ENCODE measurements at places on chromosomes 7 and 10. TPM values are rescaled to one million over a fixed set of nuclear protein-coding genes. Genes with fewer than 3 reads are reported as not detected.
A peak's percentile ranks its signal among the peaks of the same experiment; 100 is the strongest.

- H3K27me3 ChIP-seq: no peaks in the 10 kb centered on the region
- no peaks in the 10 kb centered on the region for H3K36me3 ChIP-seq
- no peaks in the 10 kb centered on the region for H3K4me1 ChIP-seq
Measured at GRCh38 chr7:4406288-4407058, 275.6 kb upstream of the FOXK1 start.

DNA sequence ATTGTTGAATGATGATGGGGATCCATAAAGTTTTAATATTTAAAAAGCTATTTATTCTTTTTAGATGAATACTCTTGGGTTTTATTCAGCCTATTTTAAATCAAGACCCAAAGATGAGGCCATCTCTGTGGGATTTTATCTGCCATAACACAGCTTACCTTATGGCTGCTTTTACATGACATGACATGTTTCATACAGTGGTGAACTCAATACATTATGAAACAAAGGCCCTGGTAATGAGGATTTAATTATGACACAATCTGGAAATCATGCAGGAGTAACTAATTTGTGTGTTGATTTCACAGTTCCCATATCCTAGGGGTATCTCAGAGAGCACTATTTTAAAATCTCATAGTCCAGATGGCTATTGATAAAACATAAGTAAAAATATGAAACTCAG, 661.8 kb upstream of the FZD8 start:
- H3K4me1 ChIP-seq: no peaks in the 10 kb centered on the region
- no peaks in the 10 kb centered on the region for H3K27me3 ChIP-seq
- H3K36me3 ChIP-seq: no peaks in the 10 kb centered on the region
- H3K4me3 ChIP-seq: no peak overlapping the region

DNA sequence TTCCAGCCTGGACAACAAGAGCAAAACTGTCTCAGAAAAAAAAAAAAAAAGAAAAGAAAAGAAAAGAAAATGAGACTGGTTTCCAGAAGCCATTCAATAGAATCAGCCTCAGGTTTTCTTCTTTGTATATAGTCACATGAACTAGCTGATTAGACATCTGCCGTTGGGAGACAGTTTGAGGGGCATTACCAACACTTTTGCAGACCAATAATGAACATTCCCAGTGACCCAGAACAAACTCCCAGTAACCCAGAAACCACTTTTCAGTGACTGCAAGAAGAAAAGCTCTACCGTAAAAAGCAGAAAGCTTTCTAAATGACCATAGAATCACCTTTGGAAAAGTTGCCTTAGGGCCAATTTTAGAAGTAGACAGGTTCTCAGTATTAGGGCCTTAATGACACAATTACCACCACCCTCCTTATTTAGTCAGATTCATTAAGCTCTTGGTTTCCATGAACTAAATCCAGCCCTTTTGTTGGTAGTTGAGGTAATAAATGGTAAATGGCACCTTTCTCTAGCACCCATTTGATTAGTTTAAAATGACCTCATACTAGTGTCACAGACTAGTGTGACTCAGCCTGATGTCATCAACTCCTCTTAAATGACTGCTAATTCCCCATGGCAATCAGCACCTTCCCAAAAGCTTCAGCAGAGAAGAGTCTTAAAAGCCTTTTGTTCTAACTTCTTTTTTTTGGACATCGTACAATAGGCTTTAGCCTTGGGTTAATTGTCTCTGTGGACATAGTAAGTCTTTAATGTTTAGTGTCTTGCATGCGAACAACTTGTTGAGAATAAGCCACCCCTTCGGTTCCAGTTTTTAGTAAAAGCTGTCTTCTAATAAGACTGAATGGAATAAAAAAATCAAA, 33.6 kb upstream of the XRCC2 start:
- peaks cover 21% of the 10 kb centered on the region for H3K4me1 ChIP-seq
- H3K27ac ChIP-seq: no peak overlapping the region
- no peaks in the 10 kb centered on the region for H3K36me3 ChIP-seq
- peak; percentile 44 for DNase-seq

The VAX1 gene
- 0.98 TPM for total RNA-seq

DNA sequence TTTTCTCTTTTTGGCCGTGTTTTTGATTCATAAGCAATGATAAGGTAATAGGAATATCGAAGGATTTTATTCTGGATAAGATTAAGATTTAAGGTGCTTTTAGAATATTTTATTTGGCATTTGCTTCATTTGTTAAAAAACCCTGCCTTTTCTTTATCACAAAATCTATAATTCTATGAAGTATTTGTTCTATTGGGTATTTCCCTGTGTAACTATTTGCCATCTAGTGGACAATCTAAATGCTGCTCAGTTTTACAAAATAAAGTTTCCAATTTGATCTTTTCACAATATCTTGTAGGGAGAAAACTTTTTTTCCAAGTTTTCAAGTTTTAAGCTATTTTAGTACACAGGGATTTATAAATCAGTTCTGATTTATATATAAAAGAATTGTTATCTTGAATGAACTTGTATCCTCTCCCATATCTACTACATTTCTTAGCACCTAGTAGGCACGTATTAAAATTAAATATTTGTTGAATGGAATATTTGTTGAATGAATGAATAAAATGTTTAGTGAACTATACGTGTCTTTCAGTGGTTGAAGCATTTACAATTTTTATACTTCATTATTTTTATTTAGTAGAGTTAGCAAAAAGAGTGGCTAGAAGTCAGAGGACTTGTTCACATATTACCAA, 26.5 kb downstream of the ANKRD7 start:
- H3K27ac ChIP-seq: no peak overlapping the region
- H3K4me1 ChIP-seq: no peaks in the 10 kb centered on the region
- peak; percentile 4 for DNase-seq
- no peak overlapping the region for H3K4me3 ChIP-seq
- no peaks in the 10 kb centered on the region for H3K36me3 ChIP-seq

DNA sequence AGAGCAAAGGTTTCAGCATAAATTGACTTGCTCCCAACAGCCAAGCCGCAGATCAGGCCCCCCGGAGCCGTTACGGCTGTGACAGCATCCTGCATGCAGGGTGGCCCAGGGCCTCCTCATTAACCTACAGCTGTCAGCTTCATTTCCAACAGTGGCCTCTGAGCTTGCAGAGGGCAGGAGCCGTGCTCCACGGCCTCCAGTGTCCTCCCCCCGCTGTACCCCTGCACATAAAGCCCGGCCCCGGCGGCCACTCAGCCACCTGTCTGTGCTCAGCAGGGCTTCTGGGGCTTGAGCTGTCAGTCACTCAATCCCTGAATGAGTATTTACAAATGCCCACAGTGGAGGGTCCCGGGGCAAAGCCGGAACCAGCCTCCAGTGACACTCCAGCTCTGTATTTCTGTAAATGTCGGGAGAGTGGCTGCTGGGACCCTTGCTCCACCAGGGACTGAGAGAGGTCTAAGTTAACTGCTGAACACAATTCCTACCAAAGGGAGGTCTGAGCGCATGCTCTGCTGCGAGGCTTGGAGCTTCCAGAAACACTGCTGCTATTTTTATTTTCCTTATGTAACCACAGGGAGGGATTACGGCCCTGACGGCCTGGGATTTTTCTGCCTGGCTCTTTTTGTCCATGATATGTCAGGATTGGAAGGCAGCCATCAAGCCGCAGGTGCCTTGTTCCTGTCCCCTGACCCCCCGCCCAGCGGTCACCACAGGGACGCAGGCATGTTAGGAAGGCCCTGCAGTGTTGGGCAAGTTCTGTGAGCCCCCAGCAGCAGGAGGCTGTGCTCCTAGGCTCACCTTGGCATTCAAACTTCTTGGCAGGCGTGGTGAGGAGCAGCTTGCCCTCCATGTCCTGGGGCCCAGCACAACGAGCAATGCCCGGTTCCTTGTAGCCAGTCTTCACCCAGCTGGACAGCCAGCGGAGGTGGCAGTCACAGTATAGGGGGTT, 165.0 kb downstream of the SLIT1 start:
- H3K27me3 ChIP-seq: no peaks in the 10 kb centered on the region
- no peaks in the 10 kb centered on the region for H3K36me3 ChIP-seq
- H3K4me3 ChIP-seq: no peak overlapping the region
- no peak overlapping the region for H3K27ac ChIP-seq

- no peaks in the 10 kb centered on the region for H3K27me3 ChIP-seq
- DNase-seq: peak; percentile 69
- peaks cover 31% of the 10 kb centered on the region for H3K4me1 ChIP-seq
- H3K27ac ChIP-seq: peak within 1 kb of the TSS; percentile 6
Measured at GRCh38 chr7:143263266-143264195, at the start of gene GSTK1. Gene GSTK1, plus strand, starts transcription at chr7:143263441. Its CDS starts 73 bp downstream, at chr7:143263514.

Measured in PC-3 (cell line).